HFFc6 (cell line): ENCODE measurements at places on chromosomes 16 and 17. TPM values are rescaled to one million over a fixed set of nuclear protein-coding genes. Genes with fewer than 3 reads are reported as not detected.

DNA sequence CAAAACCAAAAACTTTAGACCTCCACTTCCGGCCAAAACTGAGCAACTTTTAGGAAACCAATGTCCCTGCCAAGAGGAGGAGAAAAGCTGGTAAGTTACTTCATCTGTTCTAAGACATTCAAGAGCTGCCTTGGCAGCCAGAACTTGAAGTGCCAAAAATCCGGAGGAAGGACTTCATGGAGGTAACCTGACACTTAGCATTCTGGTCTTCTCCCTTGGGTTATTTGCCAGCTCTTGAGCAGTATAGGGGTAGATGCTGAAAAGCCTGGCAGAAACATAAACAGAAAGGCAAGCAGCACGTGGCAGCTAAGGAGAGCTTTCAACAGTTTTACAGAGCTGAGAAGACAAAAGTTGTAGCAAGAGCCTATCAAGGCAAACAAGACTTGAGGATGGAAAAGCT, 53.2 kb downstream of the CDYL2 start:
- H3K27ac ChIP-seq: peak overlapping the region; percentile 59
- peaks cover 34% of the 10 kb centered on the region for H3K4me1 ChIP-seq
- DNase-seq: peak; percentile 43
- peaks cover 3% of the 10 kb centered on the region for H3K27me3 ChIP-seq
- peak overlapping the region; percentile 70 for H3K4me3 ChIP-seq

- no peaks in the 10 kb centered on the region for H3K36me3 ChIP-seq
- no peak for DNase-seq
- peaks cover 27% of the 10 kb centered on the region for H3K4me1 ChIP-seq
- H3K27me3 ChIP-seq: no peaks in the 10 kb centered on the region
- no peak overlapping the region; the same call in 1 of the 2 replicates for H3K27ac ChIP-seq
Observed at GRCh38 chr16:69833357-69834282, 71.5 kb downstream of the WWP2 start.

CCDC57 gene
- total RNA-seq: 13.4 to 15.8 TPM (median 14.8 TPM) in 3 replicates

- no peaks in the 10 kb centered on the region; the same call in 1 of the 2 replicates for H3K27me3 ChIP-seq
- peaks cover 61% of the 10 kb centered on the region for H3K4me1 ChIP-seq
- no peak for DNase-seq
Observed at GRCh38 chr16:81321536-81321935, 6.8 kb downstream of the GAN start.

DNA sequence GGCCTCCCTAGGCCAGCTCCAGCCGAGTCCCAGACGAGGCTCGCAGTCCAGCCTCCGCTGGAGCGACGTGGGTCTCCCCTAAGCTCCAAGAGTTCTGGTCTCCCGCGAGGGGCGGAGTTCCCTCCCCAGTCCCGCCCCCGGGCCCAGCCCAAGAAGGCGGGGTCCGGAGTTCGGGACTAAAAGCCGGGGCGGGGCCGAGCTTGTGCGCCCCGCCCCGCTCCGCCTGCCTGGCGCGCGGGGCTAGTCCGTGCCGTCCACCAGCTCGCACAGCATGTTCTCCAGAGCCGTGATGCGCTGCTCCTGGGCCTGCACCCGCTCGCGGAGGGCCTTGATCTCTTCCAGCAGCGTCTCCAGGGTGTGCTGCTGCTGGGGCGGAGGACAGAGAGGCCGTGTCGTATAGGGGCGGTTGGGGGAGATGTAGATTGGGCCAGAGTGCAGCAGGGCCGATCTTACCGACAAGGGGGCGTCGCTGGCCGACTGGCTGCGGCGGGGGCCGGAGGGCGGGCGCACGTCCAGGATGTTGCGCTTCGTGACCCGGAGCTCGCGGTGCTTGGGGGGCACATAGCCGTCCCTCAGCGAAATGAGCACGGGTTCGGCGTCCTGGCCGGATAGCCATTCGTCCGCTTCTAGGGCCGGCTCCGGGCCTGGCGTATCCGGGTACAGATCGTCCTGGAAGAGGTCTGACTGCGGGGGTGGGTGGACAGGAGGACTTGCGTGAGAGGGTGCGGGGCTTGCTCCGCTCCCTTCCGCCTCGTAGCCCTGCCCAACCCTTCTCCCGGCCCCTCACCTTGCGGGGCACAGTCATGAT, 7.0 kb downstream of the CORO6 start:
- H3K4me1 ChIP-seq: peaks cover 44% of the 10 kb centered on the region
- H3K36me3 ChIP-seq: no peaks in the 10 kb centered on the region
- peak overlapping the region; percentile 83 for H3K4me3 ChIP-seq
- H3K27me3 ChIP-seq: peaks cover 2% of the 10 kb centered on the region
- H3K27ac ChIP-seq: no peak overlapping the region; the same call in none of the 2 replicates

SCARF1 gene
- 0.09 and 0.13 TPM in 2 replicates for total RNA-seq

PIMREG gene
- total RNA-seq: 19.7 to 41.8 TPM (median 29.3 TPM) in 3 replicates

DNA sequence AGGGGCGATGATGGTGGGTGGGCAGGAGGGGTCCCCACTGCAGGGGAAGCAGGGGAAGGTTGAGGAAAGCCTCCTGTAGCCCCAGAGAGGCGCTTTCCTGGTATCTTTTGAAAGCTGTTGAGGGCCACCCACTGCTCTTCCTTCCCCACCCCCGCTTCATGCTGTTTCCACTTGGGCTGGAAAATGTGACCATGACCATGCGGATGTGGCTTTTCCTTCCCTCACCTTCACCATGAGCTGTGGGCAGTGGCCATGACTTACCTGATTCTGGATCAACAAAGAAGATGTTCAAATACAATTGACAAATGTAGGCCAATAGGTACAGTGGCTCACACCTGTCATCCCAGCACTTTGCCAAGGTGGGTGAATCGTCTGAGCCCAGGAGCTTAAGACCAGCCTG, 13.8 kb downstream of the MVP start:
- H3K4me1 ChIP-seq: 0 out of 2 replicates have a peak, but pooled peaks cover 5% of the 10 kb centered on the region
- peaks cover 30% of the 10 kb centered on the region for H3K36me3 ChIP-seq
- DNase-seq: no peak
- H3K27me3 ChIP-seq: peaks cover 3% of the 10 kb centered on the region
- H3K4me3 ChIP-seq: no peak overlapping the region

GRCh38 chr17:29714146-29714545, 91.4 kb upstream of the CORO6 start:
- H3K4me3 ChIP-seq: no peak overlapping the region
- DNase-seq: no peak
- H3K27me3 ChIP-seq: no peaks in the 10 kb centered on the region
- peak overlapping the region; percentile 26 for H3K27ac ChIP-seq
- no peaks in the 10 kb centered on the region for H3K36me3 ChIP-seq

WFDC1 gene
- 3.2 to 34.5 TPM (median 22.0 TPM) in 3 replicates for total RNA-seq

- H3K4me3 ChIP-seq: no peak overlapping the region
- DNase-seq: no peak
- H3K4me1 ChIP-seq: no peaks in the 10 kb centered on the region
Observed at GRCh38 chr17:53428913-53429312, 393.8 kb upstream of the KIF2B start.

DNA sequence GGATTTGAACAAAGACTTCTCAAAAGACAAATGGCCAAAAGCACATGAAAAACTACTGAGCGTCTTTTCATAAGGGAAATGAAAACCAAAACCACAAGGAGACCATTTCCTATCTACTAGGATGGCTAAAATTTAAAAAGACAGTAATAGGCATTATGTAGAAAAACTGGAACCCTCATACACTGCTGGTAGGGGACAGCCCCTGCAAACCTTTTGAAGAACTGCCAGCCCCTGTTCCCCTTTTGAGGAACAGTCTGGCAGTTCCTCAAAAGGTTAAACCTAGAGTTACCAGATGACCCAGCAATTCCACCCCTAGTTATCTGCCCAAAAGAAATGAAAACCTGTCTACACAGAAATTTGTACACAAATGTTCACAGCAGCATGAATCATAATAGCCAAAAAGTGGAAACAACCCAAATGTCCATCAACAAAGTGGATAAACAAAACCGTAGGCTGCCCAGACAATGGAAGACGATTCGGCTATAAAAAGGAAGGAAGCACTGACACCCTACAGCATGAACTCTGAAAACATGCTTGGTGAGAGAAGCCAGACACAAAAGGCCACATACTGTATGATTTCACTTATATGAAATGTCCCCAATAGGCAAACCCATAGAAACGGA, 22.9 kb downstream of the CDIP1 start:
- peaks cover 3% of the 10 kb centered on the region; the same call in 1 of the 2 replicates for H3K36me3 ChIP-seq
- no peaks in the 10 kb centered on the region for H3K4me1 ChIP-seq
- no peak overlapping the region for H3K4me3 ChIP-seq

- H3K27me3 ChIP-seq: peaks cover 3% of the 10 kb centered on the region; the same call in 1 of the 2 replicates
- no peak overlapping the region for H3K4me3 ChIP-seq
- H3K36me3 ChIP-seq: peaks cover 34% of the 10 kb centered on the region
- no peaks in the 10 kb centered on the region for H3K4me1 ChIP-seq
Observed at GRCh38 chr17:32174889-32175288, 32.6 kb downstream of the RHOT1 start.

GRCh38 chr17:82900741-82901140, 60.9 kb upstream of the ZNF750 start:
- H3K27me3 ChIP-seq: no peaks in the 10 kb centered on the region; the same call in 1 of the 2 replicates
- H3K27ac ChIP-seq: no peak overlapping the region
- no peak overlapping the region for H3K4me3 ChIP-seq
- peaks cover 10% of the 10 kb centered on the region; the same call in 1 of the 2 replicates for H3K4me1 ChIP-seq

DNA sequence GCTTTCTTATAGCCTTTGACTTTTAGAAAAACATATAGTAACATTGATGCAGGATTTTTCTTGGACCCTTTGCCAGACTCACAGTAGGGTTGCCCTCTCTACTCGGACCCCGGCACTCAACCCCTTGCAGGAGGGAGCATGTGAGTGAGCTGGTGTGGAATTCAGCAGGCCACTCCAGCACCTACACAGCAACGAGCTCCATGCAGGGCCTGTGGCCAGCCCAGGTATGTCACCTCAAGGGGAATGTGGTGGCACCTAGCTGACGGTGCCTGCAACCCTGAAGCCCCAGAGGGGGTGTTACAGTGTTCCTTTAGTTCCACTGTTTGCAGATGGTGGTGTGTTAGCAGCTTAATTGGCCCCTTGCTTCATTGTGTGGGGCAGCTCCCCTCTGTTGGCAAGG, 414.9 kb downstream of the KCNJ2 start:
- peaks cover 4% of the 10 kb centered on the region; the same call in 1 of the 2 replicates for H3K36me3 ChIP-seq
- H3K4me3 ChIP-seq: no peak overlapping the region
- no peak overlapping the region for H3K27ac ChIP-seq
- DNase-seq: no peak

- DNase-seq: peak; percentile 67
- peaks cover 55% of the 10 kb centered on the region for H3K4me1 ChIP-seq
- no peaks in the 10 kb centered on the region for H3K27me3 ChIP-seq
- H3K4me3 ChIP-seq: peak overlapping the region; percentile 11; the same call in 1 of the 2 replicates
Observed at GRCh38 chr17:4852567-4853207, 19.5 kb downstream of the MINK1 start.

DNA sequence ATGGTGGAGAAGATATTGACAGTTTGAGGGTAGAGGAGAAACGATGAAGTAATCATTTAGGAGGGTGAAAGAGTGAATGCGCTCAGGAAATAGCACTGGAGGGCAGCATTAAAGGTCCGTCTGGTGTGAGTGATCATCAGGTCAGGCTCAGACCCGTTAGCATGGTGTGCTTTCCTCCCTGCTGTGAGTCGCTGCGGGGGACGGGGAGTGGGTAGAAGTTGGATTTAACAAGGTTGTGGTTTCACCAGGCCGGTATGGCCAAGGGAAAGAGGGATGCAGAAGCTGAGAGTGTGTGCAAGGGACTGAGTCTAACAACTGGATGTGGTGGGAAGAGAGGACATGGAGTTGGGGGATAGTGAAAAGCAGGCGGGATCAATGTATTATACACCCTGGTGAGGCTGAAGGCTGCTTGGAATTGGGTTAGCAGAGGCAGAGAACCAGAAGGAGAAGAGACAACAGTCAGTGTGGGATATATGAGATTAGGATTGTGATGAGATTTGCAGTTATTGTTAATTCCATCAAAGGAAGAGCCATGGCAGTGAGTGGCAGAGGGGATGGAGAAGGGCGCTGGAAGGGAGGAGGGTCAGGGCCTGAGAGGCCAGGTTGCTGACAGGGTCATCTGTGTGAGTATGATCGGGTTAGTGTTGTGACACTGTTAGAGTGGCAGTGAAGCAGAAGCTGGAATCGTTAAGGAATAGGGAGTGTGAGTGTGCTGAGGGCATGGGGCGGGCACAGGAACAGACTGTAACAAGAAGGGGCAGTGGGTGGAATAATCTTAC, 59.0 kb upstream of the TBX2 start:
- no peak overlapping the region for H3K27ac ChIP-seq
- H3K36me3 ChIP-seq: no peaks in the 10 kb centered on the region
- H3K4me1 ChIP-seq: no peaks in the 10 kb centered on the region; the same call in none of the 2 replicates
- no peak overlapping the region for H3K4me3 ChIP-seq
- DNase-seq: no peak

DNA sequence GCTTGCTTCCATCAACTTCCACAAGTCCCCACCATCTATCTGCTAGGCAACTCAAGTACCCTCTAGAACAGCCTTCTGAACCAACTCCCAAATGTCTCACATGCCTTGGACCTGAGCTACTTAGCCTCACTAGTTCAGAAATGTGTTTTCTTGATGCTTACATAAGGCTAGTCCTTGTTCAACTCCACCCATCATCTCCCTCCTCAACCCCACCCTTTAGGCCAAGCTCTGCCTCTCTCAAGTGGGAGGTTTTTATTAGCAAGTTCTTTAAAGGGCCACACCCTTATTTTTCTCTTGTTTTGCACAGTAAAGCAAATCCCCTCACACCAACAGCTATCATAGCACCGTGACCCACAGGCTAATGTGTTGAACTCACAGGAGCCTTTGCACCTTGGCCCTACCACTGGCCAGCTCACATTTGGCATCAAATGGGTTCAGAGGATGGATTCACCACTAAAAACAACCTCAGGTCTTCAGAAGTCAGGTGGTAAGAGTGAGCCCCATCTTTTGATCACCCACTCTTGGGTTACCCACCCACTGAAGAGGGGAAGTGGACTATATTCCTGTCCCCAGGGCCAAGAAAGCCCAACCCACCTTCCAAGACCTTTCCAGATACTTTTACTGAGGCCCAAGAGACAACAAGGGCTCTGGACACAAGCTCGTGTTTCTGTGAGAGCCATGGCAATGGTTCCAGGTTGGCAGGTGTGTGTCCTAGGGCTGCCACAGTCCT, 12.2 kb downstream of the PIK3R5 start:
- H3K4me1 ChIP-seq: no peaks in the 10 kb centered on the region
- H3K4me3 ChIP-seq: no peak overlapping the region
- DNase-seq: no peak
- peaks cover 2% of the 10 kb centered on the region; the same call in 1 of the 2 replicates for H3K27me3 ChIP-seq

ITGAD gene
- total RNA-seq: not detected in 3 replicates

- DNase-seq: no peak
- no peak overlapping the region for H3K27ac ChIP-seq
- H3K4me3 ChIP-seq: no peak overlapping the region
- peaks cover 5% of the 10 kb centered on the region; the same call in 1 of the 2 replicates for H3K36me3 ChIP-seq
Observed at GRCh38 chr17:57226793-57227192, 29.5 kb upstream of the MSI2 start.

DNA sequence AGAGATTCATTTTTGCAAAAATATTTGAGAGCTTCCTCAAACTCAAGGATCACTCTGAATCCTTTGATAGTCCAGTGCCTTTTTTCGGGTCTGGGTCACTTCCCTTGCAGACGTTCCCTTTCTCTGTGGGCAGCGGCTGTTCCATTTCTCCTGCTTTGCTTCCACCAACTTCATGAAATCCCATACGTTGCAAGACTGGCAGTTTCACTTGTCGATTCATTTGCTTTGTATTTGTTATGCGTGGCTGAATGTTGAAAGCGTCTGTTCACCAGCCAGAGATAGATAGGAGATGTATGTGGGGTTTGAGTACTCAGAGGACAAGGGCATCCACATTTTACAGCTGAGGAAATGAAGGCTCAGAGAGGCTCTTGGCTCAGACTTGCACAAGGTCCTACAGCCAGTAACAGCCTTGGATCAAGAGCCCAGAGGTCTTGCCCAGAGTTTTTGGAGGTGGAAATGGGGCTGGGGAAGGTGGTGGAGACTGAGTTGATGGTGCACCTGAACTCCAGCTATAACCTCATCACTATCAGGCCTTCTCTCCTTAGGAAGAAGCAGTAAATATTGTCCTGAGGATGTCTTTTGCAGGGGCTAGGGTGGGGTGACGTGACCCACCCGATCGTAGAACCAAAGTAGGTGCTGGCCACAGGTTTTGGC, 1.3 kb upstream of the CCDC102A start:
- peaks cover 24% of the 10 kb centered on the region for H3K4me1 ChIP-seq
- H3K36me3 ChIP-seq: no peaks in the 10 kb centered on the region
- no peak overlapping the region for H3K27ac ChIP-seq
- peaks cover 40% of the 10 kb centered on the region for H3K27me3 ChIP-seq
- peak overlapping the region; percentile 83 for H3K4me3 ChIP-seq
- no peak for DNase-seq
